ENCODE measurements at places on chromosomes 3 and 15. TPM values are rescaled to one million over a fixed set of nuclear protein-coding genes. Genes with fewer than 3 reads are reported as not detected.

GRCh38 chr3:97950360-97950759, 21.9 kb downstream of the RIOX2 start:
- no peak for DNase-seq

DNA sequence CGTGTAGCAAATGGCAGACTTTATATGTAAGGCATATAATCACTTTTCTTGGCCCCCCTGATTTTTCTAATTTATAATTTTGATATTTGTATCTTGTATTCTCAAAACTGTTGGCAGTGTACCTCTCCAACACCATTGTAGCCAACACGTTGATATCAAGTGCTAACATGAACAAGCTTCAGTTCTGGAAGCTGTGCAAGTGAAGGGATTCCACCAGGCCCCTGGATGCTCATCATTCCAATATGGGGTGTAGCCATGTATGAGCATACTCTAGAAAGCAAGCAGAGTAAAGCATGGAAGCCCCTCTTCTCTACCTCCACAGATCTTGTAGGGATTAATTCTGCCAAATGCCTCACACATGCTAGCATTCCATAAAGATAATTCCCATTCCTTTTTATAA, 211.3 kb downstream of the MYRIP start:
- no peak for DNase-seq

The ALDH1A2 gene
- 256 TPM for polyA plus RNA-seq

GRCh38 chr3:39419742-39420315, 13.3 kb downstream of the RPSA start:
- no peak for DNase-seq

The SLC22A13 gene
- polyA plus RNA-seq = 1.9 TPM

DNA sequence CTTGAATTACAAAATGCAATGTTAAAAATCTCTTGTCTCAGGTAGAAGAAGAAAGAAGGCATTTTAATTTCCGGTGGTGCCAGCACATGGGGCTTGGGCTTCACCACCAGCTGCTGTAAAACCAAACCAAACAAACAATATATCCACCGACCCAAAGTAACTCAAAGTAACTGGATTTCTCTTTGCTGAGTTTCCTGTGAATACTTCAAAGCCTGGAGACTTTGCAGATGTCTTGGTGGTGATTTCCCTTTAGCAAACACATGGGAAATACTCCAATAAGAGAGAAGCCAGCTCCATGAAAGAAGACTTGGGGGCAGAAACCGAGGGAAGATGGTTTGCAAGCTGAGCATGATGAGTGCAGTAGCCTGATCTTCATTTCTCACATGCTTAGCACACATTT, 62.6 kb downstream of the EIF4E3 start:
- DNase-seq = no peak

The NR2E3 gene
- polyA plus RNA-seq = 0.70 TPM

The ARID3B gene
- 16.1 TPM for polyA plus RNA-seq

DNA sequence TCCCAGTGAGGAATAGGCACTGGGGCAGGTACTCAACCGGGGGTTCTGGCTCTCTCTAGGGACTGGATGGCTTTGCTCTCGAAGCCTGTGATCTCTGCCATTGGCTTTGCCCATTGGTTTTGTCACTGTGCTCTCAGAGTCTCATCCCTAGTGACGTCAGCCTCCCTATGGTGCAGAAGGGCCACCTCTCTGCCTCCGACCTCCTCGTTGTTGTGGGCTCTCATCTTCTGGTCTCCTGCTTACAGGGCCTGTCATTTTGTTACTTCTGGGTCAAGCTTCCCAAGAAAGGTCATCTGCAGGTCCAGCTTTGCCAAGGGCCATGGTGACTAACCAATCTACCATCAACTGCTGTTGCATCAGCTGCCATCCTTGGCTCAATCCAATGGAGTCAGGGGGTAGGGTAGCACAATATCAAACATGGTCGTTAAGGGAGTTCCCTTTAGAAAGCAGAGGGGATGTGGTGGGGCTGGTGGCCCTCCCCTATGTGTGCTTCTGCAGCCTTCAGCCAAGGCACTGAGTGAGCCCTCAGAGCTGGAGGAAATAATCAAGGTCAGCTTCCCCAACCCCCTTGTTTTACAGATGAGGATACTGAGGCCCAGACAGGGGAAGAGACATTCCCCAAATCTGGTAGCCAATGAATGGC, 13.4 kb upstream of the RAD18 start:
- no peak for DNase-seq

The GOLGA8T gene
- polyA plus RNA-seq = 1.2 TPM

GRCh38 chr3:78183906-78184599, 1144.2 kb downstream of the ROBO2 start:
- DNase-seq = no peak

The ABI3BP gene
- 18.4 TPM for polyA plus RNA-seq

- no peak for DNase-seq
Observed at GRCh38 chr15:70210528-70210927, 112.8 kb upstream of the TLE3 start.

DNA sequence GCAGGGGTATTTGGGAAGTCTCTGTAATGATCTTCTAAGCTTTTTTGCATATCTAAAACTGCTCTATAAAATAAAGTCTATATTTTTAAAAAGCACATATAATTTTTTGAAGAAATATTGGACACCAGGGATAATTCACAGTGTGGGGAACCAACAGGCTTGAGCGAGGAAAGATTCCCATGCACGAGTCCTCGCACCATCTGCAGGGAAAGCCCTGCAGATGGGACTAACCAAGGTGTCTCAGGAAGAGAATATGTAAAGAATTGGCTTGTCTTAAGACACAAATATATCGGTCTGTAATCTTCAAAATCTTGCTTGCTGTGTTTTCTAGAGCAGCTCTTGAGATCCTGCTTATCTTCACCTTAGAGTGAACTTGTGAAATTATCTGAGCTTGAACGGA, 77.2 kb upstream of the SEMA6D start:
- DNase-seq = no peak

The LAMB2 gene
- 405 TPM for polyA plus RNA-seq

DNA sequence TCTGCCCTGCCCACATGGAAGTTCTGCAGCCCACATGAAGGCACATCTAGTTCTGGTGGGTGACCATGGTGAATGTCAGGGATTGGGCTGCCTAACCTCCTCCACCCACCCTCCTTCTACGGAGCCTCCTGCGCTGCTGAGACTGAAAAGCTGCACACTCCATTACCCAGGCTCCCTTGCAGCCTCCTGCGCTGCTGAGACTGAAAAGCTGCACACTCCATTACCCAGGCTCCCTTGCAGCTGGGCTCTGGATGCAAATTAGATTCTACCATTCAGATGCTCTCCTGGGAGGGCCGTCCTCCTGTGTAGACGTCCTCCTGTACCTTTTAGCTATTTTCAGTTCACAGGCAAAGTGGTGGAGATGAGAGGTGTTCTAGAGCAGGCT, 32.1 kb downstream of the POMGNT2 start:
- no peak for DNase-seq

DNA sequence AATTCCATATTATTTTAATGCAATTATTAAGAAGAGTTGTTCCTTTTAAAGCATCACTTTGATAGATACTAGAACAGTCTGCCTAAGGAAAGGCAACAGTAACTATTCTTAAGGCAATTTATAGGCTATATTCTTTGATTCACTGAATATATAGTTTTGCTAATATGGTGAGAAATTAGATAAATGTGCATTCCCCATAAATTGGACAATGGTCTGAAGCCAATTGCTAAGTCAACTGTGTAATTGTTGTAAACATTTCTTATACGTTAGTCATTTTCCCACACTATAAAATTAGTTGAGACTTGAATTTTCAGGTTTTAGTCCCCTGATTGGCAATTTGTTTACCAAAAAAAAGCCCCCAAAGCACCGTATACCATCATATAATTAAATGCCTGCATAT, 263.0 kb upstream of the NECTIN3 start:
- DNase-seq = no peak

GRCh38 chr15:90219421-90220141, 14.2 kb downstream of the CIB1 start:
- DNase-seq = no peak

The CYP19A1 gene
- not detected for polyA plus RNA-seq

- DNase-seq = no peak
Observed at GRCh38 chr3:144544871-144545270, 573.2 kb downstream of the DIPK2A start.

DNA sequence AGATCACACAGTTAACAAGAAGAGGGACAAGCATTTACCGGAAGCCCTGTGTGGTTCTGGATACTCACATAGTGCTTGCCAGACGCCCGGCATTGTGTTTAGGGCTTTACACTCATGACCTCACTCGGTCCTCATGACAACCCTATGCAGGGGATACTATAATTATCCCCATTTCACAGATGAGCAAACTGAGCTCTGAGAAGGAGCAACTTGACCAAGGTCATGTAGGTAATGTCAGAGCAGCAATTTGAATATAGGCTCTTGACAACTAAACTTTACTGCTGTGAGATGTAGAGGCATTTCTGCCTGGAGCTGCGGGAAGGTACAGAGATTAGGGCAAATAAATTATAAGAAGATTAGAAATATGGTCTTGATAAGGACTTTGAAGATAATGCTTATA, 70.0 kb downstream of the SAMMSON start:
- no peak for DNase-seq

The OXTR gene
- polyA plus RNA-seq = 0.93 TPM

The GABRR3 gene
- polyA plus RNA-seq = not detected

The GOLGA6L4 gene
- 15.8 TPM for polyA plus RNA-seq

- DNase-seq = no peak
Observed at GRCh38 chr3:187916072-187916471, 170.8 kb upstream of the BCL6 start.

DNA sequence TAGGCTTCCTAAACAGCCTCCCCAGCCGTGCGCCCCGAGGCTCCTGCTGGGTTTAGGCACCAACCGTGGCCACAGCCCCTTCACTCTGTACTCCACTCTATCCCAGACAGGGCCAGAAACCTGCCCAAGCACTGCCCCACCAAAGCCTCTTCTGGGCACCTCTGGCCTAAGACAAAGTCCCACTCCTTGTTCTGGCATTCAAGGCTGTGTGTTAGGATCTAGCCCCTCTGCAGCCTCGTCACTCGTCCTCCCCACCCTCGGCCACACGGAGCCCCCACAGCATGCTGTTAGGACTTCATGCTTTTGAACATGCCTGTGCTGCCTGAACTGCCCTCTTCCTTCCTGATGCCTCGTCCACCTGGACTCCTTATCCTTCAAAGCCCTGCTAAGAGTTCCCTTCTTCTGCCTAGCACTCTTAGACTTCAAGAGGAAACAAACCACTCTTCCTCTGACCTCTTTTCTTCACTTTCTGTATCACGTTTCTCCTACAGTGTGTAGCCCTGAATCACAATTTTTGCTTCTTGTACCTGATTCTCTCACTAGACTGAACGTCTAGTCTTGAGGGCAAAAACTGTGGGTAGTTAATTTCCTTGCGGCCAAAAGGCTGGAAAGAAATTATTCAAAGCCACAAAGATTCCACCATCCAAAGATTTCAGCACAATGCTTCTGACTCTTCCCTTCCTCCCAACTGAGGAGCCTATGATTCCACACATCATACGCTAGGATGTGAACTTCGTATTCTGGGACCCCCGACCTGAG, 28.6 kb downstream of the WNT7A start:
- no peak for DNase-seq

- DNase-seq = no peak
Observed at GRCh38 chr3:17369973-17370372, 372.5 kb downstream of the TBC1D5 start.

The MYZAP gene
- polyA plus RNA-seq = 9.5 TPM

All from right renal pelvis (tissue), 4 donors.